GM23338 (cell line): ENCODE measurements at places on chromosomes 1 and 21. TPM values are rescaled to one million over a fixed set of nuclear protein-coding genes. Genes with fewer than 3 reads are reported as not detected.

DNA sequence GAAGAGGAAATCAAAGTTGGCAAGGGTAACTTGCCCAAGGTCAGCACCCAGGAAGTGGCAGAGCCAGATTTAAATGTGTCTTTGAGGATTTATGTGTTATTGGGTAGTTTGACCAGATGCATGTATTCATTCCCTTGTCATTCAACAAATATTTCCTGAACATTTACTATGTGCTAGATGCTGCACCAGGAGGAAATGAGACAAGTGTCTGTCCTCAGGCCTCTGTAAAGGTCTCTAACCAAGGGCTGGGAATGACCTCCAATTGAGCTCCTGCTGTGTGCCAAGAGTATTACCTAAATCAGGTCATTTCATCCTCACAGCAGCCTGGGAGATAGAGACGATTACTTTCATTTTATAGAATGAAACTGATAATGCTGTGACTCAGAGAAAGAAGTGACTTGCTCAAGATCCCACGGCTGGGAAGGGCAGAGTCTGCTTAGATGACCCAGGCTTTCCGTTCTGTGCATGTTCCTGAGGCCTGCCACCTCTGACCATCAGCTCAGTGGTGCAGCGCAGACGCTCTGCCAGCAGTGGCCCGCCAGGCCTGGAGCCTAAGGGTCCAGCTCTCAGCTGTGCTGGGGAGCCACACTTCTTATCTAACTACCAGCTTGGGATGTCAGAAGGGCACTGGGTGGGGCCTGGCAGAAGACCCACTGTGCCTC is 3.5 kb upstream of the TTC22 start:
- DNase-seq, result no peak

- no peak for DNase-seq
These were observed 75.4 kb downstream of the CEP170 start for GRCh38 chr1:243179720-243180119.

DNA sequence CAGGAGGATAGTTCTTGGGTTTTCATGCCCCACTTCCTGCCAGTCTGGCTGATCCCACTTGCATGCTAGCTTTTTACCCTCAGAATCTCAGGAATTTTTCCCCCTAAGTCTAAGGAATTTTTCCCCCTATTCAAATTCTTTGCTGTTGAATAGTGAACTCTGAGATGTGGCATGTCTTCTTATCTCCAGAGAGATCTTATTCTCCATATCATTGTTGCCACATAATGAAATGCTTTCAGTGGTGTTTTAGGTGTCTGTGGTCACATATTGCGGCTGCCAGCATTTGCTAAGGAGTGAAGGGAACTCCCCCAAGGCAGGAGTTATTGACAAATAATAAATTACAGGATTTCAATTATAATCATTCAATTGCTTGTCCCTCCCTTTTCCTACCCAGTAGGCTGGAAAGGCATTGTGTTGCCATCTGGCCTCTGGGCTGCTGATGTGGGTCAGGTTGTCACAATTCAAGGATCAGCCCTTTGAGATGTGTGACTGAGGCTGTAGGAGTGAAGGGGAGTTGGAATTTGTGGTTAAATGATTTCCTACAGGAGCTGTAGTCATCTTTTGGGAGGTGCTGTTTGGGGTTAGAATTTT is 3.9 kb upstream of the FLG start:
- peak; percentile 16 for DNase-seq

The GPR3 gene
- total RNA-seq, result 6.6 and 9.1 TPM in 2 replicates

The NT5C1A gene
- total RNA-seq, result not detected in 2 replicates

The NID1 gene
- total RNA-seq, result 29.2 and 32.5 TPM in 2 replicates

The COL9A2 gene
- total RNA-seq, result 2.8 and 9.1 TPM in 2 replicates

The KCNN3 gene
- total RNA-seq, result 1.9 and 4.0 TPM in 2 replicates

- no peak for DNase-seq
These were observed 191.7 kb downstream of the SLC45A1 start for GRCh38 chr1:8509579-8509978.
